GM23338 (cell line): ENCODE measurements at places on chromosomes 6 and 20. TPM values are rescaled to one million over a fixed set of nuclear protein-coding genes. Genes with fewer than 3 reads are reported as not detected.

DNA sequence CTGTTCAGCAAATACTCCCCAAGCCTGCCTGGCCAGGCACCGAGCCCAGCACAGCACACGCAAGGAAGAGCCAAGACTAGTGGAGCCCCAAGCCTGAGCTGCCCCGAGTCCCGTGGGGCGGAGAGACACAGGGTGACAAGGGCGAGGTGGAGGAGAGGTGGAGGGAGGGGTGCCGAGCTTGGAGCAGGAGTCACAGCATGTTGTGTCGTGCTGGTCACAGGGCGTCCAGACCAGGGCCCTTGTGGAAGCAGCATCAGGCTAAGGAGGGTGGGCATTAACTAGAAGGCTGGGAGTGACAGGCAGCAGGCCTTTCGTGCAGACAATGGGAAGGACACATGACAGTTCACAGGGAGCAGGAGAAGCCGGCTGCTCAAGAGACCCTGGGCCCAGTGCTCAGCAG, 391.6 kb downstream of the TAF4 start:
- no peak overlapping the region for H3K4me3 ChIP-seq
- H3K27me3 ChIP-seq, result no peaks in the 10 kb centered on the region
- H3K36me3 ChIP-seq, result no peaks in the 10 kb centered on the region
- no peak for DNase-seq
- no peak overlapping the region for H3K27ac ChIP-seq
- H3K4me1 ChIP-seq, result no peaks in the 10 kb centered on the region

DNA sequence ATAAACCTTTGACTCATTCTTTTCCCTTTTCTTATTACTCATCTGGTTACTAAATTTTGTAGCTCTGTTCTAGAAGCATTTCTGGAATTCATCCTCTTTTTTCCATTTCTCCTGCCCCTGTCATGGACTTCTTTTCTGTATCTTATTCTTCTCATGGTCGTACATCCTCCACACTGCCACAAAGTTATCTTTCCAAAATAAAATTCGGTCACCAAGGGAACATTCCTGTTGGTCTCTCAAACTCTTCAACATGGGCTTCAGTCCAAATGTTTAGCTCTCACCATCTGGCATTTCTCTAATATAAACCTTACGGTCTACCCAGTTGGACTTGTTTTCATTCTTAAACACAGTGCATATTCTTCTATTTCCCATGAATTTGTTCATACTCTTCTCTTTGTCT, 428.8 kb upstream of the ID4 start:
- no peak for DNase-seq
- no peaks in the 10 kb centered on the region for H3K27me3 ChIP-seq
- H3K4me3 ChIP-seq, result no peak overlapping the region
- no peak overlapping the region for H3K27ac ChIP-seq
- H3K4me1 ChIP-seq, result no peaks in the 10 kb centered on the region
- H3K36me3 ChIP-seq, result no peaks in the 10 kb centered on the region

DNA sequence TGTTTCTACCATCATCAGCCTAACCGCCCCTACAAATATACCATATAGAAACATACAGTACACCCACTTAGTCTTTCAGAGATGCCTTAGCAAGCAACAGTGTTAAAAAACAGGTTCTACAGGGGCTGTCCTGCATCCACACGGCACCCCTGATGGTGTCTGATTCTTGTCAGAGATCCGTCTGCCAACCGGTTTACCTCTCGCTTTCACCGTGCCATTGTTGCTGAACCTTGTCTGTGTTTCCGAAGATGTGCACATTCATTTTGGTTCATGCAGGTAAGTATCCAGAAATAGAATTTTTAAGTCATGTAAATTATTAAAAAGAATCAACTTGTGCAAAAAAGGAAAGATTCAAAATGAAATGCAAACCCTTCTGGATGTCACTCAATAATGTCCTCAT, 52.9 kb downstream of the EPHA7 start:
- no peaks in the 10 kb centered on the region for H3K27me3 ChIP-seq
- H3K4me3 ChIP-seq, result no peak overlapping the region
- no peak overlapping the region for H3K27ac ChIP-seq
- no peak for DNase-seq
- H3K36me3 ChIP-seq, result no peaks in the 10 kb centered on the region

DNA sequence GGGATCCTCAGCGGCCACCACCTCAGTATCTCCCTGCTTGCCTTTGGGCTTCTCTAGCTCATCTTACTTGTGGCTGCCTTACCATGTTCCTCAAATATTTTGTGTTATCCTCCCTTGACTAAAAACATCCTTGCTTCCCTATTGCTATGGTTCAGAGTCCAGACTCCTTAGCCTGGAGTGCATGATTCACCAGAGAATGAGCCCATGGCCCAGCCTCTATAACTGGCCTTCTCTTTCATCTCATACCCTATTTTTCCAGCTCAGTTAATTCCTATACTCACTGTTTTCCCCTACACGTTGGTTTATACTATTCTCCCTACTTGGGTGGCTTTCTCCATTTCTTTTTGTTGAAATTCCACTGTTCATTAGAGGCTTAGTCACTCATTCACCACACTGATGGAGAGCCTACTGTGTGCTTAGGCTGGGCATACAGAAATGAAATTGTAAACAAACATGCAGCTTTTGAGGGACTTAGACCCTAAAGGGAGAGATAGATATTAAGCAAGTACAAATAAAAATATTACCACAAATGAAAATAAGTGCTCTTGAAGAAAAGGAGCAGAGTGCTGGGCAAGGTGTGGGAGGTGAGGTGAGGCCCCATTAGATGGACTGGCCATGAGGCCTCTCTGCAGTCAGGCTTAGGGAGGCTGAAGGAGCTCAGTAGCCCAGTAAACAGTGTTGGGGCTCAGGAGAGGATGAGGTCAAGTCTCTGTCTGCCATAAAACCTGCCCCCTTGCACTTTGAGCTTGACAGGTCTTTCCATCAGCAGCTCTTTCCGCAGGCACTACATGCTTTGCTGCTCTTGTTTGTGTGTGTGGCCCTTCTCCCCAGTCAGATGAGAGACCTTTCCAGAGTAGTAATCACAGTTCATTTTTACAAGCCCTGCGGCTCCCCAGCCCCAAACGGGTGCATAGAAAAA, 109.3 kb downstream of the TCP11 start:
- DNase-seq, result no peak
- H3K27me3 ChIP-seq, result no peaks in the 10 kb centered on the region
- no peaks in the 10 kb centered on the region for H3K36me3 ChIP-seq
- H3K4me1 ChIP-seq, result peaks cover 41% of the 10 kb centered on the region
- no peak overlapping the region for H3K27ac ChIP-seq

- 0 out of 2 replicates have a peak, but pooled peaks cover 10% of the 10 kb centered on the region for H3K4me1 ChIP-seq
- DNase-seq, result no peak
- H3K27ac ChIP-seq, result no peak overlapping the region
- no peaks in the 10 kb centered on the region for H3K27me3 ChIP-seq
- H3K4me3 ChIP-seq, result no peak overlapping the region
- H3K36me3 ChIP-seq, result peaks cover 14% of the 10 kb centered on the region; the same call in 1 of the 2 replicates
Observed at GRCh38 chr6:379410-380181, 12.0 kb upstream of the IRF4 start.

GRCh38 chr6:88296694-88297093, 130.5 kb upstream of the CNR1 start:
- H3K27ac ChIP-seq, result no peak overlapping the region
- peaks cover 13% of the 10 kb centered on the region for H3K4me1 ChIP-seq
- no peak for DNase-seq

DNA sequence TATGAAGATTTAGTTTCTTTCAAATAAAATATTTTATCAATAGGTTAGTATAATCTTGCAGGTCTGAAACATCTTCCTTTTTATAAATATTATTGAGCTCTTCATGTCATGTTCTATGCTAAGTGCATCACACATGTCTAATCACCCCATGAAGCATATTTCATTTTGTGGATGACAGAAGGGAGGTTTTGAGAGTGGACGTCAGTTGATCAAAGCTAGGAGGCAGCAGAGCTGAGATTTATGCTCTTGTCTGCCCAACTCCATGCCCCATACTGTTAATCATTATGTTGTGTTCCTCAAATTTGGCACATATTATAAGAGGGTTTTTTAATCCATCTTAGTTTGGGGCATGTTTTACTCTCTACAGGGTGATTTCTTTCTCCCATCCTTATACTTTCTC, 22.7 kb downstream of the DSE start:
- no peaks in the 10 kb centered on the region for H3K27me3 ChIP-seq
- H3K27ac ChIP-seq, result no peak overlapping the region
- H3K4me3 ChIP-seq, result no peak overlapping the region
- no peak for DNase-seq
- H3K36me3 ChIP-seq, result no peaks in the 10 kb centered on the region

GRCh38 chr6:123655521-123656306, 19.0 kb upstream of the TRDN start:
- no peaks in the 10 kb centered on the region for H3K27me3 ChIP-seq
- no peaks in the 10 kb centered on the region for H3K36me3 ChIP-seq
- H3K4me1 ChIP-seq, result no peaks in the 10 kb centered on the region
- no peak overlapping the region for H3K27ac ChIP-seq

GRCh38 chr6:140182821-140183220, 808.4 kb upstream of the CITED2 start:
- no peak overlapping the region for H3K27ac ChIP-seq
- H3K27me3 ChIP-seq, result no peaks in the 10 kb centered on the region
- peaks cover 17% of the 10 kb centered on the region; the same call in 1 of the 2 replicates for H3K36me3 ChIP-seq
- no peak overlapping the region for H3K4me3 ChIP-seq
- H3K4me1 ChIP-seq, result no peaks in the 10 kb centered on the region

DNA sequence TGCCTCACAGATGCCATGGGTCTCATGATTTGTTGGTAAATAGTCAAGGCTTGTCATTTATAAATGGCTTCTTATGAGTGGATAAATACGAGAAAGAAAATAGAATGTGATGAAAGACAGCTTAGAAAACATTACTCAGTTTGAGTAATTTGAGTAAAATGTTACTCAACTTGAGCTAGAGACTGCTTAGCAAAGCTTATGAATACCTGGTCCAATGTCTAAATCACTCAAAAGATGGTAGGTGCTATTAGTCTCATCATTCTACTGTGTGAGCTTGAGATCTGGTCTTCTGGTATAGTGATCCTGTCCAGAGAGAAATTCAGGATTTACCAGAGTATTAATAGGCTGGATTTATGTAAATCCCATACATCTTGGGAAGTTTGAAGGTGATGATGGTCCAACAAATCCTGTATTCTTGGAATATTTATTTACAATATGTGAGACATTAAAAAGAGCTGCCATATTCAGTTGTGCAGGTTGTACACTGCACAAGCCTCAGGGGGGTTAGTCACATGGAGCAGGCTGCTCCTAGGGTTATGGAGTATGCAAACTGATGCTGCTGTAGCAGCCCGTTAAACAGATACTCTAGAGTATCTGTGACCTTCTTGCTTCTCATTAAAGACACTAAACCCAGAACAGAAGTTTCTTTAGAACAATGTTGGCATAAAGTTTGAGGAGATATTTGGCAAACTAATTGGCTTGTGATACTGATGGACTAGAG, 112.9 kb downstream of the RCAN2 start:
- H3K4me3 ChIP-seq, result no peak overlapping the region
- no peaks in the 10 kb centered on the region for H3K27me3 ChIP-seq
- H3K27ac ChIP-seq, result no peak overlapping the region

DNA sequence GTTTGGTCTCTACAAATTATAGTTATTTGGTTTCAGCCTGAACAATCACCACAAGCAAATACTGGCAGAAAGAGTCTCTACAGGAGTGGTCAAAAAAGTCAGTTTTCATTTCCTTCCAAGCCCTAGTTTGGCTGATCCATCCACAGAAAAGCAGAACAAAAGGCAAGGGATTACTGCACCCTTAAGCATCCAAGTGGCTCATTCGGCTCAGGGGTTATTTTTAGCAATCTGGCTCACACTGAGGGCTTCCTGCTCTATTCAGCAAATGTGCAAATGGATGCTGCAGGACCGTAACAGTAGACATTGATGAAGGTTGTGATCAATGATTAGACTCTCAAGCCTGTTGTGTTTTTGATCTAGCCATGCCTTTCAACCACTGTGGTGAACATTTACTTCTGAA, 62.2 kb upstream of the FABP7 start:
- no peaks in the 10 kb centered on the region for H3K36me3 ChIP-seq
- H3K27me3 ChIP-seq, result no peaks in the 10 kb centered on the region
- peaks cover 18% of the 10 kb centered on the region for H3K4me1 ChIP-seq
- no peak overlapping the region for H3K4me3 ChIP-seq

DNA sequence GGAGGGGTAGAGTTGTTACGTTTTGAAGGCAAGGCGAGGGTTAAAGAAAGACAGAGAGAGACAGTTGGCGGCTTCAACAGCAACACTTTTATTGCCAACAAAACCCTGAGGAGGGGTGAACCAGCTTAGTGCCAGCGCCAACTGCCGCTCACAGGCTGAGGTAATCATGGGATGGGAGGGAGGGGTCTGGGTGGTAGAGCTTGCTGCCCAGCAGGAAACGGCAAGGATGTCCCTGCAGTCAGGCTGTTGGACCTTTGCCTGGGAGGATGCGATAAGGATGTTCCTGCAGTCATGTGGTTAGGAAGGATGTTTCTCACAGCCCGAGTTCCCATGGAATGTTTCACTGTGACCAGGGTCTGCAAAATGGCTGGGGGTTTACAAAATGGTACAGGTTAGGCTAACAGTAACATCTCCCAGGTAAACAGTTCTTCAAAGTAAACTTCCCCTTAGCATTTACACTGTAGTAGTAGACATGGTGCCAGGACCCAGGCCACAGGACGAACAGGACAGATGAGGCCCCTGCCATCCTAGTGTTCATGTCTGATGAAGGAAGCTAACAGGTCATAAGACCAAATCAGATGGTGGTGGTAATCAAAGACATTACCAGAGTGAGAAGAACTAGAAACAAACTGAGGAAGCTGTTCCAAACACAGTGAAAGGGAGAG, 647.3 kb upstream of the DEFB115 start:
- H3K36me3 ChIP-seq, result no peaks in the 10 kb centered on the region
- no peak overlapping the region for H3K4me3 ChIP-seq
- H3K27ac ChIP-seq, result no peak overlapping the region

DNA sequence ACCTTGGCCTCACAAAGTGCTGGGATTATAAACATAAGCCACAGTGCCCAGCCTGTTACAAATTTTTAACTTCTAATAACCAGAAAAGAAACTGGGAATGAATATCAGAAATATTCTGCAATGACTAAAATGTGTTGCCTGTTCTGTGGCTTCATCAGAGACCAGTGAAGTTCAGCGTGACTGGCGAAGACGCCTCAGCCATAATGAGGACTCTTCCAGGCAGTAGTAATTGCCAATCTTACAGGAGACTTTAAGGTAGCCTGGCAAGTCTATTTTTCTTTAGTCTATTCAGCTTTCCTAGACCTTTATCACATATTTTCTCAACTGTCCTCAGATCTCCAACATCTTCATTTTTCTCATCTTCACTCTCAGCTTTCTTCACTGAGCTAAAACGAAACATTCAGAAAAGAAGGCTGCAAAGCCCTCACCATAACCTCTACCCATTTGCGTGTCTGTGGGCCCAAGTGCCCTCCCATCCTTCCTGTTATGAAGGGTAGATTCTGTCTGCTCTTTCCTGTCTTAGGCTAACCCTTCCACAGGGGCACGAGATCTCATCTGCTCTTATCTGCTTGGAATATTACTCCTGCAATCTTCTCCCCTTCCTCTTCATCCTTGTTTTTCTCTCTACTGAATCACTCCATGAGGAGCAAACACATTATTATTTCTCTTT, 42.0 kb upstream of the OLIG3 start:
- H3K27ac ChIP-seq, result no peak overlapping the region
- no peak for DNase-seq
- H3K4me1 ChIP-seq, result peaks cover 9% of the 10 kb centered on the region
- no peaks in the 10 kb centered on the region for H3K36me3 ChIP-seq
- H3K27me3 ChIP-seq, result no peaks in the 10 kb centered on the region

GRCh38 chr6:15327271-15327670, 81.4 kb downstream of the JARID2 start:
- H3K27ac ChIP-seq, result peak overlapping the region; percentile 36; the same call in 1 of the 2 replicates
- H3K4me3 ChIP-seq, result no peak overlapping the region
- H3K27me3 ChIP-seq, result no peaks in the 10 kb centered on the region
- H3K36me3 ChIP-seq, result no peaks in the 10 kb centered on the region
- DNase-seq, result no peak

Gene FARS2
- 13.2 and 19.0 TPM in 2 replicates for total RNA-seq

Gene GCM1
- not detected in 2 replicates for total RNA-seq

Gene TTK
- total RNA-seq, result 78.5 and 79.6 TPM in 2 replicates

Gene THBD
- total RNA-seq, result 0.58 and 0.97 TPM in 2 replicates

Gene MTCH1
- total RNA-seq, result 261 and 271 TPM in 2 replicates
